ENCODE measurements at places on chromosomes 7 and 10.

DNA sequence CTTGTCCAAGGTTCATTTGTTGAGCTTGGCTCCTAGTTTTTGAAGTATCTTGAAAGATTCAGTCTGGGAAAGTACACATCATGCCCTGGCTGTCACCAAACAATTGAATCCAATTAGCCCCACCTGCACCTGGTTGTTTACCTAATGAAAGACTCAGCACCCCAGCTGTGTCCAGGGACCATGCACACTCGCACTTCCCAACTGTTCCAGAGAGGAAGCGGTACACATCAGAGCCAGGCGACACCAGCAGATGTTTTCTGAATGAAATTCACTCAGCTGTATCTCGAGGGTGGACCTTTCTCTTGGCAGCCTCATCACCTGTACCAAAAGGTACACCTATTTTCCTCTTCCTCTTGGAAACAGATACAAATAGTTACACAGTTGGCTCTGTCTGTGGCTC, 216.4 kb upstream of the LRGUK start:
- DNase-seq = no peak

- DNase-seq = no peak
Observed at GRCh38 chr7:44395067-44395466, 69.7 kb upstream of the CAMK2B start.

DNA sequence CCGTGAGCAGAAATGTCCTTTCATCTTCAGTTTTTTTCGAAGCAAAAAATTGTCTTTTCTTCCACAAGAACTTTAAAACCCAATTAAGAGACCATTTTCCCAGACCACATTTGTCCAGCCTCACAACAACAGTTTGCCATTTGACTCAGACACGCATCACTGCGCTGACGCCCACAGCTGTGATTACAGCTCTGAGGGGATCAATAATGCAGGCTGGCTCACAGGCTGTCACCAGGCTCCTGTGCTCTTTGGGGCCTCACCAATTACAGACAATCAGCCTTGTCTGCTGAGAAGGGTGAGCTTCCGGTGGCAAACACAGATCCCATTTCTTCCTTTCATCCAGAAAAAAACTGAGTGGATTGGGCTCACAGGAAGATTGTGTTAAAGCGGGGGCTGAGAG, 33.3 kb downstream of the DDC start:
- DNase-seq = no peak

- peak; percentile 59 for DNase-seq
Observed at GRCh38 chr10:99775850-99776249, 6.6 kb upstream of the ABCC2 start.

GRCh38 chr10:19728376-19728775, 87.9 kb upstream of the PLXDC2 start:
- no peak for DNase-seq

- no peak for DNase-seq
Observed at GRCh38 chr10:70815504-70816219, at the start of gene SGPL1. Gene SGPL1, plus strand, starts transcription at chr10:70815948. Its CDS starts 906 bp downstream, at chr10:70816854.

DNA sequence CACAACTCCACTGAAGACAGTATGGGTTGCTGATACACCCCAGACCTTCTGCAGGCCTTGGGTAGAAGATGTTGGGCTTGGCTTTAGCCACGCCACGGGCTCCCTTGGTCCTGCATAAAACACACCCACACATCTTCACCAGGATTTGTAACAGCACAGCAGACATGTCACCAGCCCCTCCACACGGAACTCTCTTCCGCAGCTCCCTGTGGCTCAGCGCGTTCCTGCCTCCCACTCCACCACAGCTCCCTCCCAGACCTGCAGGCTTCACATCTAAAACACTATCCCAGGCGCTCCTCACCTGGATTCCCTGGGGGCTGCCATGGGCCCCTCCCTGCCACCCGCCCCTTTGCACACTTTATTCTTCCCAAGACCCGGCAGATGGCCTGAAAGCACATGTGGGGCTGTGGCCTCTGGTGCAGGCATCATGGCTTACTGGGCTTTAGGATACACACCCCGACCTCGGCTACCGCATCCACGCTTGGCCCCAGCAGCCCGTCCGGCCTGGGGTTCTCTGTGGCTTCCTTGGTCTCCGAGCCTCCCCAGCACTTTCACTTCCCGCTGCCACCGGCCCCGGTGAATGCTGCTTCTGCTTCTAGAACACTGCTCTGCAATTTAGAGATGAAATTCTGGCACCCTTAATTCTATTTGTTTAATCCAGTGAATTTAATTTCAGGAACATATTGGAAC, 432.9 kb downstream of the DNAJB6 start:
- DNase-seq = no peak

DNA sequence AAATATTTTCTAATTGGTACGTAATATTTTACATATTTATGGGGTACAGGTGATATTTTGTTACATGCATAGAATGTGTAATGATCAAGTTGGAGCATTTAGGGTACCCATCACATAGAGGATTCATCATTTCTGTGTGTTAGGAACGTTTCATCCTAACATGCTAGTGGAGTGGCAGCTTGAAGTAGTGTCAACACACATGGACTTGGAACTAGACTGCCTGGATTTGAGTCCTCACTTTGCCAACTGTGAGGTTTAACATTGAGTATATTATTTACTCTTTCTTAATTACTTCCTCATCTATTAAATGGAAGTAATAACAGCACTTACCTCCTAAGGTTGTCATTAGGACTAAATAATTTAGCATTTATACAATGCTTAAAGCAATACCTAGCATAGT, 241.9 kb downstream of the PLXDC2 start:
- no peak for DNase-seq

DNA sequence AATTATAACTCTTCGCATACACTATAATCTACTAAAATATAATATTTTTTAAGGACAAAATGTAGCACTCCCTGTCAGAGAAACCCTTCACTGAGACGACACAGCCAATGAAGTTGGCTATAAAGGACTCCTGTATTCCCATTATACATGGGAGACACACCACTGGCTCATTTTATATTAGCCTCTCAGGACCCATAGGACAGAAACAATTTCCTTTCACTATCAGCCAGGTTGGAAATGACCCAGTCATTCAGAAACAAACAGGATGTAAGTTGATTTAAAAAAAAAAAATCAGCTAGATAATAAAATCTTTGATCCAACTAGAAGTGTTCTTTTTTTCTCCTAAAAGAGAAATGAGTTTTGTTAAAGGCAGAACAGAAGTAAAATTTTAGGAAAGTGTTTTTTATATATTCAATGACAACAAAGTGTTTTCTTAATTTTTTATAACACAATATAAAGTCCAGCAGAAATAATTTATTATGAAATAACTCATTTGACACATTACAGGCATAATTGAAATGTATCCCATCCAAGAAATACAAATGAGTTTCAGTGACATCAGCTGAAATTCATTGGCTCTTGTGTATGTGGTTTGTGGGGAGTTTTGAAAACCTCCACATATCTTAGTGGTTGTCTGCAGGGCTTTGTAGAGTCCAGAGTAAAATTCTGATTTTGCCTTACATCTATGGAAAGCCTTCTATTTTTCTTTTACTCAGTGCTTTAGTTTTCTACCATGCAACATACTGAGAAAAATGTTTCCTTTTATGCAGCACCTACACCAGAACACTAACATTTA, 64.1 kb downstream of the CTTNBP2 start:
- no peak for DNase-seq

GRCh38 chr7:81366546-81366945, 403.3 kb downstream of the HGF start:
- peak; percentile 2 for DNase-seq

DNA sequence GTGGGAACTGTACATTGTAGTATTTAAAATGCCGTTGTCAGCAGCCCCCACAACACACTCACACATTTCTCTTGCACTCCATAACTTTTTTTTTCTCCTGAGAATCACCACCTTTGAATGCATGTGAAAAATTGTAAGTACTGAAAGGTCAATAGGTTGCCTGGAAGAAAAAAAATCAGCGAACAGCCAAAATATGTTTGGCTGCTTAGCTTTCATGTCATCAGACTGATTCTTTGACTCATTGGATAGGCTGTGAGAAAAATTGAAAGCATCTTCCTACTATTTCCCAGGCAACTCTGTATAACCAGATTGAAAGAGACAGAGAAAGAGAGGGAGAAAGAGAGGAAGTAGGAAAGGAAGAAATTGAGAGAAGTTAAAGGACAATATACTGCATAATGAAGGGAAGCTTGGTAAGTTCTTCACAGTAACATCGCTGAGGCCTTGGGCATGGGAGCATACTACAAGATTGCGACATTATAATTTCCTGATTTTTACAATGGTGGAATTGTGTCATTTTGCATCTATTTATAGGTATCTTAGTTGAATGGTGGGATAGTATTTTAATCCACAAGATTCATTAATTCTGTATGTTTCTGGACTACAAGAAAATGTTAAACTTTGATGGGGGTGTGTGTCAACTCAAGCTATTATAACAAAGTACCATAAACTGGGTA, 249.3 kb upstream of the KCND2 start:
- DNase-seq = no peak

DNA sequence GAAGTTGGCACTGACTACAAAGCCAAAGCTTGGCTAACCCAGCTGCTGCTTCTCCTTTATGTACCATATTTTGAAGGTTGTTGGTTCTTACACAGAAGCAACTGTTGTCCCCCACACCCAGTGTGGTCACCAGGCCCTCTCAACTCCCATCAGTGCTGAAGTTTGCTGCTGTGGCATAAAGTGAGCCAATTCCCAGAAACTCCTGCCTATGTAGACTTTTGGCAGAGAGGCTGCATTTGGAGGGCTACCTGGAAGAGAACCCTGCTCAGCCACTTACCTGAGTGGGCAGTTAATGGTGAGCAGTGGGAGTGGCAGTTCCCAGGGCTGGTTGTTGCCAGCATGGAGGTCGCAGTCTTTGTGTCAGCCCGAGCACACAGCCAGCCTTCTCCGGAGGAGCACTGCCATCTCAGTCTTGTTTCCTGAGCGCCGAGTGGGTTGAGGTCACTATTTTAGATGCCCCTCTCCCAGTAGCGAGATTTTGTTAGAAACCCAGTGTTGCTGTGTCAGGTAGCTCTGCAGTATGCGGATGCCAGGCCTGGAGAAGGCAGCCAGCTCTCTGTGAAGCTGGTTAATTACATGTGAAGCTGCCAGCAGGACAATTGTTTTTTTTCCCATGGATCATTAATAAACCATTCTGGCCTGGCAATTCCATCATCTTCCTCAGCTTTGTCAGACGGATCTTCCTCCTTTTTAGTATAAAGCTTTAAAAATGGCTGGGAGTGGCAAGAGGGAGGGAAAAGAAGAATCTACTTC, 24.5 kb downstream of the LRRC4 start:
- no peak for DNase-seq

GRCh38 chr7:135514856-135515255, 5.0 kb upstream of the CNOT4 start:
- DNase-seq = no peak

- no peak for DNase-seq
Observed at GRCh38 chr7:128865303-128865702, 2.6 kb downstream of the ATP6V1F start.

DNA sequence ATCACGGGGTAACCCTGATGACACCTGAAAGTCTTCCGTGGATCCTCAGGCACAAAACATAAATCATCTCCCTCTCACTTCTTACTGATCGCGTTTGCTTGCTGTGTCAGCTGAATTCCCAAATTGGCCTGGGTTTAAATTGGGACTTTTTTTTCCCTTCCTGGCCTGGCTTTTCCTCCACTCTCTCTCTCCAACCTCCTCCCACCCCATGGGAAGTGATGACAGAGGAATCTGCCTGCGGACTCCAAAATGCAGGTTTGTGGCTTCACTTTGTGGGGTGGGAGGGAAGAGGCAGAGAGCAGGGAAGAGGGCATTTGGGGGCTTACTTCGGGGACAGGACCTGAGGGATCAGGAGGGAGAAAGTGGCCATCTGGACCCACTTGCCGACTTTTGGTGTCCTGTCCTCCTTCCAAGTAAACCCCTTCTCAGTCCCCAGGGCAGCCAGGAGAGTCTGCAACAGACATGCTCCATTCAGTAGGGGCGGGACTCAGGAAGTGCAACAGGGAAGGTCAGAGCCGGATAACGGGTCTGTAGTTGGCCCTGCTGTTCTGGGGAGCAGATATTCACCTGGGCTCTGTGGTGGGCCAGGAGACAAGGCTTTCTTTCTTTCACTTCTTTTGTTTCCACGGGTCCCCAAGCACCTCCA, 172.7 kb downstream of the PLXNA4 start:
- DNase-seq = no peak

DNA sequence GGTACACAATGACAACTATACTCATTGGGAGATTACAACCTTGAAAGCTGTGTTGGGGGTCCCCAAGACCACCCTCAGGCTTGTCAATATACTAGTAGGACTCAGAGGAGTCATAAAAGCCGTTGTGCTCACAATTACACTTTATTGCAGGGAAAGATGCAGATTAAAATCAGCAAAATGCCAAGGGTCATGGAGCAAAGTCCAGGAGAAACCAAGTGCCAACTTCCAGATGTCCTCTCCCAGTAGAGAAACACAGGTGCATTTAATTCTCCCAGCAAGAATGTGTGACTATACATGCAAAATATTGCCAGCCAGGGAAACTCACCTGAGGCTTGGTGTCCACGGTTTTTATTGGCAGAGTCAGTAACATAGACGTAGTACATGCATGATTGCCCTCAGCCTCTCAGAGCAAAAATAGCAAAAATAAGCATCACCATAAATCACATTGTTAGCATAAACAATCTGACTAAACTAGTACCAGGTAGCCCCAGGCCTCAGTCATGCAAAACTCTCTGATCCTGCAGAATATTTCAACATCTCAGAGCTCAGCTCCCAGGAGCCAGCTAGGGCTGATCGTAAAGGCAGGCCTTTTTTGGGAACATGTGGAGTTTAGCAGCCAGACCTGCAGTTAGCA, 50.7 kb downstream of the VIM start:
- DNase-seq = no peak

- no peak for DNase-seq
Observed at GRCh38 chr10:27188259-27188658, 33.1 kb downstream of the MASTL start.

GRCh38 chr10:21084700-21085099, 187.6 kb upstream of the NEBL start:
- no peak for DNase-seq

GRCh38 chr10:67433276-67433675, 262.7 kb downstream of the CTNNA3 start:
- no peak for DNase-seq

DNA sequence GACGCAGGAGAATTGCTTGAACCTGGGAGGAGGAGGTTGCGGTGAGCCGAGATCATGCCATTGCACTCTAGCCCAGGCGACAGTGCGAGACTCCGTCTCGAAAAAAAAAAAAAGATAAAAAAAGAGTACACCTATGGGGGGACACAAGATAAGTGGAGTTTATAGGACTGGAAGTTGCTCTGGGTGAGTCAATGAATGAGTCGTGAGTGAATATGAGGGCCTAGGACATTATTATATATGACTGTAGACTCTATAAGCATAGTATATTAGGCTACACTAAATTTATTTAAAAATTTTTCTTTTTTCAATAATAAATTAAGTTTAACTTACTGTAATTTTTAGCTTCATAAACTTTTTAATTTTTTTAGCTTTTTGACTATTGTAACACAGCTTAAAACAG, 19.4 kb upstream of the SGCE start:
- no peak for DNase-seq

DNA sequence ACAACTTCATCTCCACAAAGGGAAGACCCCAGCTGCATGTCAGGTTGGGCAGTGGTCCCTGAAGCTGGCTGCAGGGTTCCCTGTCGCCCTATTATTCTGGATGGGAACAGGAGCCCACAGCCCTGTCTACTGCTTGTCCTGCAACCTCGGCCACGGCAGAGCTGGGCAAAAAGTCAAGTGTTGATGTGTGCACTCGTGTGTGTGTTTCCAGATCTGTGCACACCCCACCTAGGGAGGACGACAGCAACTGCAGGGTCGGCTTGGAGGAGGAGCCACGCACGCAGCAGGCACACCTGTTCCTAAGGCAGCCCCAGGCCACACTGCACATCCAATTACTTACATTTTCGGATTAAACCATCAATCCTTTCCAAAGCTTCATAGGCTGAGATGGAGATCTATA, 23.6 kb downstream of the PITRM1 start:
- no peak for DNase-seq

GRCh38 chr7:116150588-116150987, 59.8 kb upstream of the TES start:
- DNase-seq = no peak

Data from AG04449 (cell line).